ENCODE measurements at places on chromosomes 11 and 22. TPM values are rescaled to one million over a fixed set of nuclear protein-coding genes. Genes with fewer than 3 reads are reported as not detected.
A peak's percentile ranks its signal among the peaks of the same experiment; 100 is the strongest.

Gene MAPK1
- total RNA-seq: 70.9 TPM

Gene FOLR3
- not detected for total RNA-seq

Gene MIF
- 128 TPM for total RNA-seq

Gene OR2AT4
- total RNA-seq: not detected

Gene SLC22A12
- total RNA-seq: not detected

Gene NRIP3
- 0.44 TPM for total RNA-seq

Gene RASD2
- 0.28 TPM for total RNA-seq

Gene RTN4RL2
- total RNA-seq: 0.88 TPM

Gene LRP5
- total RNA-seq: 50.6 TPM

DNA sequence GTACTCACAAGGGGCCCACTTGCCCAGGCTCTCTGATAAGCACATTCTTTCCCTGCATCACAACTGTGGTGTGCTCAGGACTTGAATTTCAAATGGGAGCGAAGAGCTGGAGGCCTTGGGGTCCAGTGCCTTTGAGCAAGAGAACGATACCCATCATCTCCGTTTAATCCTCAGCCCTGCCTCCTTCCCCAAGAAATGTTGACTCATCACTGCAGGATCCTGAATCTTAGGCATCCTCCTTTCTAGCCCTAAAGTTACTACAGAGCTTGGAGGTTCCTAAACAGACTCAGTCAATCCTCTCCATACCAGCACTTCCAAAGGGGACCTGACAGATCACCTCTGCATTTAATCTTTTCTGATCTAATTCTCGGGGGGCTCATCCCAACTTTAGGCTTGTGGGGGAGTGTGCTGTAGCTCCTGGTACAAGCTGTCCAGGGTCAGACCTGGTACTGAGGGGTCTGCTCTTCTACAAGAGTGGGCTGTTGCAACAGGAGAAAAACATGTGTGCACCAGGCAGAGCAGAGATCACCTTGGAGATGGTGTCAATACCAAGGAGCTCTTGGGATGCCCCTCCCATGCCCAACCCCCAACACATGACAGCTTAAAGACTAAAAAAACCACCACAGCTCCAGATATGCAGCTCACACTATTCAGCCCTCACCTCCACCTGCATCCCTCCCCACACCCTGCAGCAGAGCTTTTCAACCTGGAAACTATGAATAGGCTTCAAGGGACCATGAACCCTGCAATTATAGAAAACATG, 3.9 kb upstream of the PRG2 start:
- DNase-seq: no peak

DNA sequence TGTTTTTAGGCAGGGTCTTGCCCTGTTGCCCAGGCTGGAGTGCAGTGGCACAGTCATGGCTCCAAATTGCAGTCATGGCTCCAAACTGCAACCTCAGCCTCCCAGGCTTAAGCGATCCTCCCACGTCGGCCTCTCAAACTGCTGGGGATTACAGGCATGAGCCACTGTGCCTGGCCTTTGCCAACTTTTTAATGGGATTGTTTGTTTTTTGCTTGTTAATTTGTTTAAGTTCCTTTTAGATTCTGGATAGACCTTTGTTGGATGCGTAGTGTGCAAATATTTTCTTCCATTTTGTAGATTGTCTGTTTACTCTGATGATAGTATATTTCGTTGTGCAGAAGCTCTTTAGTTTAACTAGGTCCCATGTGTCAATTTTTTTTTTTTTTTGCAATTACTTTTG, 10.0 kb upstream of the SCGB1D1 start:
- no peak for DNase-seq

DNA sequence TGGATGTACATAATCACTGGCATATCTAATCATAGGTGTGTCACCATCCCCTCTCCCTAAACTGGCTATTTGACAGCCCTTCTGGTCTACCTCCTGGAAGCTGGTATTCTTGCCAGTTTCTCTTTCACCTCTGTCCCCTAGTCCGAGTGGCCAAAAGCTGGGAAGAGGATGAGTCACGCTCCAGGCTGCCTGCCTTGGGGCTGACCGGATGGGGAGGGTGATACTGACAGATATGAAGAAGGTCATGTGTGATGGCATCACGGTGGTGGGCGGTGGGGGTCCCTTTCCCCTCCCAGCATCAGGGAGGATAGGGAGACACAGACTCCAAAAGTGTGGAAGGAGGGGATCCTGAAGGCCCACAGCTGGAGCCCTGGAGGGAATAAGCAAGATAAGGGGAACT, 4.8 kb downstream of the OAF start:
- no peak for DNase-seq

- DNase-seq: no peak
These were observed 74.8 kb upstream of the NECTIN1 start for GRCh38 chr11:119803726-119804294.

- DNase-seq: no peak
These were observed 3.6 kb downstream of the SIPA1 start for GRCh38 chr11:65641297-65642013.

- no peak for DNase-seq
These were observed 2.9 kb upstream of the FZD4 start for GRCh38 chr11:86957976-86958646.

DNA sequence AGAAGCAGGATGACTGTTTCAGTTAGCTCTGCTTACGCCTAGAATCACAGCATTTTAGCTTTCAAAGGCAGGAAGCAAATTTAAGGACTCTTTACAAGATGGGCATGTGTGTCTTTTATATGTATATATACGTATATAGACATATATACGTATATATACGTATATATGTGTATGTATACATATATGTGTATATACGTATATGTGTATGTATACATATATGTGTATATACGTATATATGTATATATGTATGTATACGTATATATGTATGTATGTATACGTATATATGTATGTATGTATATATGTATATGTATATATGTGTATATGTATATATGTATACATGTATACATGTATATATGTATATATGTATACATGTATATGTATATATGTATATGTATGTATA, 111.1 kb downstream of the FBXO7 start:
- no peak for DNase-seq

GRCh38 chr22:33932997-33933396, 12.7 kb upstream of the LARGE1 start:
- DNase-seq: no peak

GRCh38 chr22:50425179-50425916, 49.5 kb downstream of the SBF1 start:
- DNase-seq: no peak

DNA sequence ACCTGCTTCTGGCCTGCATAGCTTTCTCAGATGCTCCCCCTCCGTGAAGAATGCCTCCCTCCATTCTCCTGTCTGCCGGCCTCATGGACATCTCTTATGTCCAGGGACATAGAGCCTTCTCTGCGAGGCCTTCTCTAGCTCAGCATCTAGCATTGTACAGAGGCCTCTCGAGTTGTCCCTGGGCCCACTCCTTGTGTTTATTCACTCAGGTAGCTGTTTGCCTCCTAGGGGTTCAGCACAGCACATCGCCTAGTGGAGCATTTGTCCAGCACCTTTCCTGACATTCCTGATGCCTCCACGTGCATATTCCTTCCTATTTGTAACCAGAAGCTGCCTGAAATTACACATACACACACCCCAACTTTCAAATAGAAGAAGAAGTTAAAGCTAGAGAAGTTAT, 101.3 kb downstream of the TBC1D22A start:
- no peak for DNase-seq

- no peak for DNase-seq
These were observed 135.2 kb downstream of the TTC28 start for GRCh38 chr22:28544431-28544868.

- DNase-seq: no peak
These were observed 1499.2 kb downstream of the LRRC4C start for GRCh38 chr11:39960206-39960605.

GRCh38 chr11:77418155-77418970, 55.5 kb downstream of the PAK1 start:
- DNase-seq: no peak

GRCh38 chr11:1693327-1694063, 3.5 kb upstream of the KRTAP5-6 start:
- DNase-seq: peak; percentile 59
